Psoas muscle (tissue), 8 donors: ENCODE measurements at places on chromosomes 13 and 19.

GRCh38 chr13:24868874-24869273 lies 104.9 kb downstream of the RNF17 start:
- DNase-seq = no peak

- DNase-seq = no peak
Measured at GRCh38 chr19:10471909-10472308, 31.2 kb downstream of the KEAP1 start.

GRCh38 chr13:40789275-40790153 lies at the start of gene SLC25A15:
SLC25A15 (plus strand) TSS chr13:40789611; CDS start chr13:40793227, 3,616 bp downstream.
- DNase-seq = peak; percentile 85

GRCh38 chr19:7292950-7293761 lies 1.1 kb downstream of the INSR start:
- DNase-seq = peak; percentile 79

GRCh38 chr13:96011291-96011872 lies 41.8 kb downstream of the UGGT2 start:
- DNase-seq = no peak

- peak; percentile 67 for DNase-seq
Measured at GRCh38 chr19:38596057-38596981, 21.4 kb downstream of the MAP4K1 start.

- no peak for DNase-seq
Measured at GRCh38 chr13:110420626-110421025, 113.5 kb downstream of the COL4A2 start.

DNA sequence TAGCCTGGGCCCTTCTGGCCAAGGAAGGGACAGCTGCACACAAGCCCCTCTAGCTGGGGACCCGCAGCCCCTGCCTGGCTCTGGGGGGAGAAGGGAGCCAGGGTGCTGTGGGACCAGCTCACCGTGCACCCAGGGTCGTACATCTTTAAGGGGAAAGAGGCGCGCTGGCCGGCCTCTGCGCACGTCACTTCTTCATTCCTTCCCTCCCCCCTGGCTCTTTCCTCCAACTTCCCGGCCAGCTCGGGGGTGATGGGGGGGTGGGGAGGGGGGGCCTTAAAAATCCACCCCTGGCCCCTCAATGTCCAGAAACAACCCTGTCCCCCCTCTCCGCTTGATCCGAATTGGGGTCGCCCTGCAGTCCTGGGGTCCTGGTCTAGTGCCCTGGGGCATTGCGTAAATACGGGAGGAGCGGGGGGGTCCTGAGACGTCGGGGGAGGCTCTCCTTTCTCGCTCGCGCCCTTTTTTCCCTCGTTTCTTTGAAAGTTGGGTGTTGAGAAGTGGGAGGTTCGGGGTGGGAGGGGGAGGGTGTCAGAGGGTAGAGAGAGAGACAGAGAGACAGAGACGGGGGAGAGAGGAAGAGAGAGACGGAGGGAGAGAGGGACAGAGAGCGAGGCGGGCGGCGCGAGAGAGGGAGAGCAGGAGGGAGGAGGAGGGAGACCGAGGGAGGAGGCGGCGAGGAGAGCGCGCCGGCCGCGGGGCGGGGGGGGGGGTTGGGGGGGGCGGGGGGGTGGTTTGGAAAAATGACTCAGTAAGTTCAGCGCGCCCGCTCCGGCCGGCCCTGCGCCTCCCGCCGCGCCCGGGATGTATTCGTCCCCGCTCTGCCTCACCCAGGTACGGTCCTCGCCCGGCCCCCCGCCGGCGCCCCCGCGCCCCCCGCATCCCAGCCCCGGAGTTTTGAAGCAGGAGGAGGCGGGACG lies at the start of gene NFIC:
NFIC (plus strand) TSS at position 748 of the 917 bp plus-strand sequence; CDS start at position 802, 54 bp downstream.
- peak; percentile 84 for DNase-seq

GRCh38 chr19:8571006-8571411 lies 6.2 kb downstream of the MYO1F start:
- no peak for DNase-seq

DNA sequence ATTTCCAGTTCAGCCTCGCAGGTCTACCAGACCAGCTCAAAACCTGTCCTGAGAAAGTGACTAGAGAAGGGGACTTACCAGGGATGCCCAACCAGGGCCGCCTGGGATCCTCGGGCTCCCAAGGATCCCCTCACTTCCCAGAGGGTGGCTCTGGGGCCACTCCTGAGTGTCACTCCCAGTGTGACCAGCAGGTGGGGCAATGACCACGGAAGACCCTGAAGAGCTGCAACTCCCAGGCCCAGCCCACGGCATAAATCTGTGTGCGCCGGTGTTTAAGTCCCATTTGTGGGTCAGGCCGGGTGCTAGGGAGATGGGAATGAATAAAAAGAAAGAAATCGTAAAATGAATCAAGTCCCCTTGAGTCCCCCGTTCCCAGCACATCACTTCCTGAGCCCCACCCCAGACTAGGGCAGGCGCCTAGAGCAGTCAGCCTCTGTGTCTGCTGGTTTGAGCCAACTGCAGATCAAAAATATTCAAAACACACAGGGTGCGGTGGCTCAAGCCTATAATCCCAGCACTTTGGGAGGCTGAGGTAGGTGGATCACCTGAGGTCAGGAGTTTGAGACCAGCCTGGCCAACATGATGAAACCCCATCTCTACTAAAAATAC lies 10.7 kb downstream of the PTGIR start:
- peak; percentile 86 for DNase-seq
